ENCODE measurements at places on chromosomes 7 and 10. TPM values are rescaled to one million over a fixed set of nuclear protein-coding genes. Genes with fewer than 3 reads are reported as not detected.

DNA sequence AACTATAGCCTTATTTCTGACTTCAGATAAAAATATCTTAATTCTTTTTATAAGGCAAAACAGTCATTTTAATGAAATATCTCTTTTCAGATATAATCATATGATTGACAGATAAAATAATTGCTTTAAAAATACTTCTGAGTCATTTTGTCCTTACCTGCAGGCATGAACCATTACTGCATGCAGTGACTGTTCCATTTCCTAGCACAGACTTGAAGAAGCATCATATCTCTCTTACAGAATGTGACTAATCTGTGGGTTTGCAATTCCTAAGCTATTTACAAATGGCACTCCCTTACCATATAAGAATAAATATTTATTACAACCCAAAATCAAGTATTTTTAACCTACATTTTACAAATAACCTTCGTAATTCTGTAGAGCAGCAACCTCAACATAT, 120.7 kb downstream of the SRPK2 start:
- H3K27me3 ChIP-seq = no peaks in the 10 kb centered on the region

DNA sequence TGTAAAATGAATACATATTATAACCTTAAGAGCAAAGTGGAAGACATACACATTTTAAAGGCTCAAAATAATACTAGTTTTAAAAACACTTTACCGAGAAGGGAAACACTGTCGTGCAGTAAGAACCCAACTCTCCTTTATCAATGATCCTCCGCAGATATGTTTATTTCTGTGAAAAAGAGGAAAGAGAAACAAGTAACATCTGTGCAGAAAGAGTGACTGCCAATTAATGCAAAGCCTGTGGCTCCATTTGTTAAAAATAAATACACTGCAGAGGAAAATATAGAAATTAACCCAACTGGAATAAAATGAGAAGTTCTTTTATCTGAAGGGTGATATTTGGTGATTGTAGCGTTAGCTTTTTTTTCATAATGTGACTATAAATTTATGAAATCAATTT, 62.7 kb downstream of the HGF start:
- no peak overlapping the region for H3K4me3 ChIP-seq
- no peak overlapping the region for H3K27ac ChIP-seq
- H3K36me3 ChIP-seq = peaks cover 4% of the 10 kb centered on the region
- no peak for DNase-seq

GRCh38 chr7:69963393-69963792, 365.1 kb downstream of the AUTS2 start:
- no peak overlapping the region for H3K4me3 ChIP-seq
- no peak overlapping the region for H3K27ac ChIP-seq
- peaks cover 61% of the 10 kb centered on the region for H3K4me1 ChIP-seq
- H3K27me3 ChIP-seq = no peaks in the 10 kb centered on the region
- no peaks in the 10 kb centered on the region for H3K36me3 ChIP-seq

The ZPBP gene
- not detected for total RNA-seq

GRCh38 chr10:118116715-118117449, 70.1 kb upstream of the RAB11FIP2 start:
- no peak for DNase-seq
- H3K4me3 ChIP-seq = no peak overlapping the region
- H3K4me1 ChIP-seq = peaks cover 28% of the 10 kb centered on the region
- H3K36me3 ChIP-seq = no peaks in the 10 kb centered on the region

The GRM3 gene
- total RNA-seq = not detected

GRCh38 chr10:69045441-69046300, 42.2 kb upstream of the SRGN start:
- no peak overlapping the region for H3K27ac ChIP-seq
- no peaks in the 10 kb centered on the region for H3K4me1 ChIP-seq
- no peaks in the 10 kb centered on the region for H3K27me3 ChIP-seq
- H3K36me3 ChIP-seq = no peaks in the 10 kb centered on the region

GRCh38 chr10:104441329-104442000, 87.8 kb downstream of the CFAP58 start:
- H3K36me3 ChIP-seq = no peaks in the 10 kb centered on the region
- H3K4me3 ChIP-seq = no peak overlapping the region
- DNase-seq = no peak
- H3K4me1 ChIP-seq = no peaks in the 10 kb centered on the region
- H3K27me3 ChIP-seq = no peaks in the 10 kb centered on the region

The FAM25A gene
- total RNA-seq = not detected

The WNT8B gene
- total RNA-seq = not detected

- no peaks in the 10 kb centered on the region for H3K36me3 ChIP-seq
- H3K4me1 ChIP-seq = no peaks in the 10 kb centered on the region
- no peak overlapping the region for H3K4me3 ChIP-seq
- DNase-seq = no peak
- H3K27me3 ChIP-seq = no peaks in the 10 kb centered on the region
These were observed 290.9 kb upstream of the SP8 start for GRCh38 chr7:21077602-21078001.

- H3K27ac ChIP-seq = no peak overlapping the region
- no peaks in the 10 kb centered on the region for H3K36me3 ChIP-seq
- H3K4me1 ChIP-seq = peaks cover 19% of the 10 kb centered on the region
These were observed 594 bp downstream of the CNNM1 start for GRCh38 chr10:99329554-99330346.
